ENCODE measurements at places on chromosomes 6 and 20.

DNA sequence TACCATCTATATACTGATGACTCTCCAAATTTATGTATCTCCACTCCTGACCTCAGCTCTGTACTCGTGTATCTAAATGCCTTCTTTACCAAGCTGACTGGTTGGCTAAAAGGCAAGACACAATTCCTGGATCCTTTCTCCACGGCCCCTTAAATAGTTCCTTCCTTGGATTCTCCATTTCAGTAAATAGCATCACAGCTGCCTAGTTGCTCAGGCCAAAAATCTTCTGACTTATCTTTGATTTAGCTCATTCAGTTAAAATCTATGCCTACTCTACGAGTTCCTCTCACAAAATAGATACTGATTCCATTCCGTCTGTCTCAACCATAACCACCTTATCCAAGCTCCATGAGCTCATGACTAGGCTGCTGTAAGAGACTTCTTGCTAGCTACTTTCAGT lies 49.5 kb upstream of the LY86 start:
- DNase-seq: no peak

GRCh38 chr6:21769968-21770367 lies 176.4 kb downstream of the SOX4 start:
- no peak for DNase-seq

DNA sequence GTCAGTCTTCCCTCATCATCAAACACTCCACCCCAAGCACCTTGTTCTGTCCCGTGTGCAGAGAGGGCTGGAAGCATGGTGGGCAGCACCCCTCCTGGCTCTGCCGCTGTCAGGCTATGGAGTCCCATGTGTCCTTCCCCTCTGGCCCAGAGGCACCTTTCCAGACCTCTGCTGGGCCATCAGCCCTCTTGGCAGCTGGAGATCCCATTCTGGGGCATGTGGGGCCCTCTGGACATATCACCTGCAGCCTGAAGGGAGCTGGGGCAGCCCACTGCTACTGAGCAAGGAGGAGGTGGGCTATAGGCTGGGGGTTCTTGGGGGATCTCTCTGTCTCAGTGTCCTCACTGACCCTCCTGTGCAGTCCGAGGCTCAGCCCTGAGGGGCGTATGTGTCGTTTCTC lies 42.2 kb downstream of the SUN5 start:
- no peak for DNase-seq

DNA sequence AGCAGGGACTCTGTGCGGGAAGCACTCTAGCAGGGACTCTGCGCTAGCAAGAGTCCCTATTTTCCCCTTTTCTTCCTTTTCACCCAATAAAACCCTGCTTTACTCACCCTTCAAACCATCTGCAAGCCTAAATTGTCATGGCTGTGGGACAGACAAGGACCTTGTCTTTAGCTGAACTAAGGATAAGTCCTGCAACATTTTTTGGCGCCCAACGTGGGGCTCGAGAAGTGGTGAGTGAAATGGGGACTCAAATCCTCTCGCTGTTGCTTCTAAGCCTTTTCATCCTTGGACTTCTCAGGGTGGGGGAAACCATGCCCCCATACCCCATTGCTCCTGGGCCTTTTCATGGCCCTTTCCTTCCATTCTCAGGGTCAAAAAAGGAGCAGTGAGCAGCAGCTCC lies 46.4 kb downstream of the IMPG1 start:
- DNase-seq: peak; percentile 6

- no peak for DNase-seq
Observed at GRCh38 chr20:38585404-38586180, 4.6 kb downstream of the ADIG start.

GRCh38 chr20:50390685-50391443 lies 119.3 kb upstream of the PTPN1 start:
- no peak for DNase-seq

GRCh38 chr6:19394687-19395086 lies 442.5 kb upstream of the ID4 start:
- no peak for DNase-seq

- no peak for DNase-seq
Observed at GRCh38 chr6:37129566-37129965, 40.4 kb upstream of the PIM1 start.

GRCh38 chr6:96522465-96523009 lies 931 bp downstream of the UFL1 start:
- peak; percentile 54 for DNase-seq

- peak; percentile 29 for DNase-seq
Observed at GRCh38 chr20:50381771-50382593, 128.2 kb upstream of the PTPN1 start.

All from NB4 (cell line).